ENCODE measurements at places on chromosomes 1 and 21.
A peak's percentile ranks its signal among the peaks of the same experiment; 100 is the strongest.

GRCh38 chr1:218521414-218522169 is 176.5 kb downstream of the TGFB2 start:
- peak; percentile 38 for DNase-seq

DNA sequence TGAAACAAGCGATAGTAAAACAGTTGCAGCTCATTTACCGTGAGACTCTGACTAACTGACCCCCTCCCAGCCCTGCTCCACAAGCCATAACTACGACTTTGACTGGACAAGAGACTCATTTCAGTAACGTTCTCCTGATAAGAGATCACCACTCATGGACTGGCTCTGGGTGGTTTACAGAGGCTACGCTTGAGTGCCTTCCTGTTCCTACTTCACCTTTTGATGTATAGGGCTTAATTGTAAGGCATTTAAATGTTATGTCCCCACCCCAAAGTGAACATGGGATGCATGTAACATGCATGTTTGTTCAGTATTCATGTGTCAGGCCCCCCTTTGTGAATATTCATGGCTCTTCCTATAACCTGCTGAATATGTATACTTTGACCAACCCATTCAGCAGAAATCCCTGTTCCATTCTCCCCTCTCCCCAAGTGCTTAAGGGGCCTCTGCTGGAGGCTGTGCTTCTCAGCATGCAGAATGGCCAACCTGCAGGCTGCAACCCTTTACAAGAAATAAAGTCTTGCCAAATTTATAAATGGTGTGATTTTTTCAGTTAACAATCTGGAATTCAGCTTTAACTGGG is 50.7 kb upstream of the SPOCD1 start:
- DNase-seq: no peak

- DNase-seq: no peak
Measured at GRCh38 chr1:67896826-67897225, 63.6 kb upstream of the GNG12 start.

DNA sequence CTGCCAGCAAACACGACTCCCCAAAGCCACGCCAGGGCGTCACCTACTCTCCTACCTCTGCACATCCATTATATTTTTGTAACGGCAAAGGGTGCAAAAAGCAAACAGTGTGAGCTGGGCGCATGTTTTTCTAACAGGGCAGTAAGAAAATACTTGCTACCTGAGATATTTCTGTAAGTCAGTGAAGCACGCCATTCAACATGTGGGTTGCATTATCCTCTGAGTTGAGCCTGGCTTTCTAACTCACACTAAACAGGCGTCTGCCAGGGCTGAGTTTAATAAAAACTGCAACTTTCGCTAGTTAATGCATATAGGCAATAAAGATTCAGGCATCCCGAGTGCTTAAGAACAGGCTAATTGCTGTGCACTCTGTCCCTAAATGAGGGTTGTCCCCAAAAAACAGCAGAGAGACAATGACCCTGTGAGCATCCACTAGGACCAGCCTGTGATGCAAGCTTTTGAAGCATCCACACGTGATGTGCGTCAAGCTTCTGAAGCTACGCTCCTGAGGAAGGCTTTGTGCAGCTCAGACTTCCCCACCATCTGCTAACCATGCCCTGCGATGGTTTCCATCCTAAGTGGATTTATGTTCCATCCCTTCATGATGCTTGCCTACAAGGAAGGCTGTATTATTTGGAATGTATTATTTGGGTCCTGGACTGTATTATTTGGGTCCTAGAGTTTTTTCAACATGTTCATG is 70.0 kb upstream of the SIM2 start:
- DNase-seq: peak; percentile 31
